T-helper 1 cell (primary cell): ENCODE measurements at places on chromosomes 5 and 9.

DNA sequence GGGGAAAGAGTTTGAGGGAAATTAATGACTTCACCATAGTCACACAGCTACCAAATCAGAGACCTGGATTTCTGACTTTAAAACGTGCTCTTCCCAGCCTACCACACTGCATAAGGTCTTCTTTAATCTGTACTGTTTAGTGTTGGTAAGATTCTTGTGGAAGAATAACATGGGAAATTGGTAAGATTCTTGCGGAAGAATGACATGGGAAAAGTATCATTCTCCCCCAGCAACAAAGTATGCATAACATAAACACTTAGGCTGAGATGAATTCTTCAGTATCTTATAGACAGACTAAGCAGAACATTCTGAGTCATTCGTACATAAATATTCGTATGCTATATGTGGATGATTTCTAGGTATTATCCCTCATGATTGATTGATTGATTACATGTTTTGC is 170.4 kb downstream of the FOCAD start:
- DNase-seq, result no peak

GRCh38 chr9:36772449-36773403 is 200.0 kb downstream of the MELK start:
- no peak for DNase-seq

GRCh38 chr9:122807271-122807900 is 7.5 kb downstream of the OR1K1 start:
- DNase-seq, result no peak

- DNase-seq, result no peak
Measured at GRCh38 chr9:133377721-133378216, 1.6 kb downstream of the STKLD1 start.

GRCh38 chr9:19533373-19533772 is 124.6 kb downstream of the ACER2 start:
- DNase-seq, result no peak

DNA sequence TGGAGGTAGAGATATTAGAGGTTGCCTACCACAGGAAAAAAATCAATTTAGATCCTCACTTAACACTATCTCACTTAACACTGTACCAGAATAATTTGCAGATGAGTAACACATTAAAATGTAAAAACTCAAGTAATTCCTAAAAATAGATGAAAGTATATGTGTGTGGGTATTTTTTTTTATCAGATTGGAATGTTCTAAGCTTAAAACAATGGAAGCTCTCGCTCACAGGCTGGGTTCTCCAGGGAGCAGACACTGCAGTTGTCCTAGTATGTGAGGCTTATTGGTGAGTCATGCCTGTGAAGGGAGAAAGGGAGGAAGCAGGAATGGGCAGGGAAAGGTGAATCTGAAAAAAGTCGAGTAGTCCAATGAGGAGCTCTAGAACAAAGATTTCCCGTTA is 181.3 kb upstream of the ZNF608 start:
- no peak for DNase-seq

- no peak for DNase-seq
Measured at GRCh38 chr5:147874910-147875367, 3.6 kb upstream of the SCGB3A2 start.

DNA sequence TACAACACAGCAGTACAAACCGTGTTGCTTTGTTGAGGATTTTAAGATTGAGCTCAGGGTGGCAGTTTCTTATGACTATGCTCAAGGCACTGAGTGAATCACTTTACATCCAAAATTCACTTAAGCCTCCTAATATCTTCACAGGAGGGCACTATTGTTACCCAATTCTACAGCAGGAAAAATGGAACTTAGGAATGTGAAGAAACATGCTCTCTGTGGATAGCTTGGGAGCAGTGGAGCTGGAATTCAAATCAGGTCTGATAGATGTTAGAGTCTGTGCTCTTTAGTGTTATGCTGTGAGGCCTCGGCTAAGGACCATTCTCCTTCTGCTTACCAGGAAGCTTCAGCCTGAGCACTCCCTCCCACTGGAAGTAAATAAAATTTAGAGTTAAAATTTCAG is 18.7 kb upstream of the HMHB1 start:
- no peak for DNase-seq

- DNase-seq, result no peak
Measured at GRCh38 chr5:1228120-1228519, 2.9 kb downstream of the SLC6A18 start.

- no peak for DNase-seq
Measured at GRCh38 chr9:101311758-101312420, 72.9 kb downstream of the BAAT start.

DNA sequence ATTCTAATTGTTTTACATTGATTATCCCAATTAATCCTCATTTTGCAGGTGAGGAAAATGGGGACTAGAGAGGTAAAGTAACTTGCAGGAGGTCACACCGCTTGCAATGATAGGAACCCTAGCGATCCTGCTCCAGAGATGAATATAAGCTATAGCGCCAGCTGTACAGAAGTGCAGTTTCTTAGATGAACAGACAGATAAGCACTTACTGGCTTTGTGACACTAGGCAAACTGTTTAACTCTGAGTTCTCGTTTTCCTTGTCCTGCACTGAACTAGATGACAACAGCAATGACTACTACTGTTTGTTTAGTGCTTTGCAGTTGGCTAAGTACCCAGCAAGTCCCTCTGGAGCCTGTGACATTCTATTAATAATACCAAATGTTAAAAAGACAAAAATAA is 11.1 kb downstream of the LHX6 start:
- no peak for DNase-seq

- no peak for DNase-seq
Measured at GRCh38 chr5:6716629-6717149, 3.5 kb downstream of the TENT4A start.

DNA sequence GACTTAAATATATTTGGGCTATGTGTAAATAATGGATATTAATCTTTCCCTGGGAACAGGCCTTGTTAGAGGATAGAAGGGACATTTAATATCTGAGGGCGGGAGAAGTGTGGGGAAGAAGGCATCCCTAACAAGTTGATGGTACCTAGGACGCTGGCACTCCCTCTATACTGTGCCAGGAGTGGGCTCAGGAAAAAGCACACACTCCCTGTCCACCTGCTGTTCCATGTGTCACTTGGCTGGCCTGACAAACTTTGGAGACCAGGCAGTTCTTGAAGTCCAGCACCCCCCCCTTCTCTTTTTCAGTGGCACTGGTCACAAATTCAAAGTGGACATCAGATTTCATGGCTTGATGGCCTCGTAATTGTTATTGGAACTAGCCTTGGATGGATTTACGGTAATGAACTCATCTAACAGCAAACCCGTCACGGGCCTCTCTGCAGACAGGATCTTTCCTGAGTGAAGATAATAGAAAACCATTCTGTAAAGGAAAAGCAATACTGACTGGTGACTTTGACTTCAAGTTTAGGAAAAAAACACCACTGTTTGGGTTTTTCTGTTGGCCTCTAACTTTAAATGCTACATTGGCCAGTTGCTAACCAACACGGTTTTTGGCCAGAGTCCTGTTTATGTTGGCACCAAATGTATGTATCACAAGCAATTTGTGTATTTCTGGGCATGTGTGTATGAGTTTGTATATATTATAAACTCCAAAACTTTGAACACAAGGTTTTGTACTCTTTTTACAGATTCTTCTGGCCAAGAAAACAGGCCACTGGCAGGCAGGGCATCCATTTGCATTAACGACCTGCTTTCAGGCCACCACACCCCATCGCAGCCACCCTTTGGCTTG is 552.6 kb downstream of the CCDC171 start:
- no peak for DNase-seq

- no peak for DNase-seq
Measured at GRCh38 chr5:38529955-38530646, 26.3 kb downstream of the LIFR start.

GRCh38 chr5:116663081-116663480 is 88.5 kb upstream of the SEMA6A start:
- DNase-seq, result no peak

- no peak for DNase-seq
Measured at GRCh38 chr5:167908606-167909005, 382.8 kb upstream of the WWC1 start.

DNA sequence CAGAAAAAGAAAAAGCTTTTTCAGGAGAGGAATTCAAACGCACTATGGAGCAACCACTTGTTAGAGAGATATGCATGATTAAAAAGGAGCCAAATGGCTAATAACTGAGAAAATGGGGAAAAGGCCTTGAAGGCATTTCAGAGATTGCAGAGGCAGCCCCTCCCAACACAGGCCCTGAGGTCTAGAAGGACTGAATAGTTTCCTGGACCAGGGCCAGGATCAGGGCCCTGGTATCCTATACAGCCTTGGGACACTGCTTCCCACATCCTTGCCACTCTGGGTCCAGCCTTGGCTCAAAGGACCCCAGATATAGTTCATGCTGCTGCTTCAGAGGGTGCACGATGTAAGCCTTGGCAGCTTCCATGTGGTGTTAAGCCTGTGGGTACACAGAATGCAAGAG is 20.7 kb upstream of the FEM1C start:
- no peak for DNase-seq

GRCh38 chr9:127104581-127105311 is 17.7 kb downstream of the ANGPTL2 start:
- no peak for DNase-seq

DNA sequence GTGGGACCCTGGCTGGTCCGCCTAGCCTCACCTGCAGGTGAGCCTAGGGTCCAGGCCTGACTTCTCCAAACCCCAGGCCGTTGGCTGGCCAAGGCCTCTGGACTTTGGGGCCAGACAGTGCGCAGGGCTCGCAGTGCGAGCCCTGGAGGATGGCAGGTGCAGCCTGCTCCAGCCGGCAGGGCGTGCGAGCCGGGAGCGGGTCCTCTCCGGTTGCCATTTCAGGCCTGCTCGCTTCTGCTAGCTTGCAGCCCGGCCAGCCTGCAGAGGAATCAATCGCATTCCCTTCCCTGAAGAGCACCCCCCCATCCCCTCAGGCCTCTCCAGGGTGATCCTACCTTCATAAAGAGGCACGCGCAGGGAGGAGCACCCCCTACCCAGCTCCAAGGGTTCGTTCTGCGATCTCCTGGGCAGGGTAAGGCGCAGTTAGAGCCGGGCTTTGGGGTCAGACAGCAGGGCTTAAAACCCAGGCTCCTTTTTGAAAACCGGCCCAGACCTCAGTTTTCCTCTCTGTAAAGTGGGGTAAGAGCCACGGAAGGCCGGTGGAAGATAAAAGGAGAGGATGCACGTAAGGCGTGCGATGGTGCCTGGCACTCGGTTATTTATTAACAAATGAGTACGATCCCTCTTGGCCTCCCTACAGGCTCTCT is 6.2 kb downstream of the BARHL1 start:
- no peak for DNase-seq

DNA sequence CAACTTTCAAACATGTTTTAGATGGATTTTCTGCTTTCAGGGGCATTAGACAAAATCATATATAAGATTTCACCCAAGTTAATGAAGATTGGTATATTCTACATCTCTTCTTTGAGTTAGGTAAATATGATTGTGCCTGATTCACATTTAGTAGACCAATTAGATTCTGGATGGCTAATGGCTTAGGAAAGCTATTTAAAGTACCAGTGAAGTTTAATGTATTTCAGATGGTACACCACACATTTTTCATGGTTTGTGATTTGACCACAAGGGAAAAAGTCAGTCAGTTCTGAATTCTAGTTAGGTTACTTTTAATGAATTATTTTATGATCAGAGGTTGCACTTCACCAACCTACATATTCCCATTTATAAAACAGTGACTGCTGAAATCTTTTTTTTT is 409.7 kb downstream of the ADGRV1 start:
- DNase-seq, result no peak

DNA sequence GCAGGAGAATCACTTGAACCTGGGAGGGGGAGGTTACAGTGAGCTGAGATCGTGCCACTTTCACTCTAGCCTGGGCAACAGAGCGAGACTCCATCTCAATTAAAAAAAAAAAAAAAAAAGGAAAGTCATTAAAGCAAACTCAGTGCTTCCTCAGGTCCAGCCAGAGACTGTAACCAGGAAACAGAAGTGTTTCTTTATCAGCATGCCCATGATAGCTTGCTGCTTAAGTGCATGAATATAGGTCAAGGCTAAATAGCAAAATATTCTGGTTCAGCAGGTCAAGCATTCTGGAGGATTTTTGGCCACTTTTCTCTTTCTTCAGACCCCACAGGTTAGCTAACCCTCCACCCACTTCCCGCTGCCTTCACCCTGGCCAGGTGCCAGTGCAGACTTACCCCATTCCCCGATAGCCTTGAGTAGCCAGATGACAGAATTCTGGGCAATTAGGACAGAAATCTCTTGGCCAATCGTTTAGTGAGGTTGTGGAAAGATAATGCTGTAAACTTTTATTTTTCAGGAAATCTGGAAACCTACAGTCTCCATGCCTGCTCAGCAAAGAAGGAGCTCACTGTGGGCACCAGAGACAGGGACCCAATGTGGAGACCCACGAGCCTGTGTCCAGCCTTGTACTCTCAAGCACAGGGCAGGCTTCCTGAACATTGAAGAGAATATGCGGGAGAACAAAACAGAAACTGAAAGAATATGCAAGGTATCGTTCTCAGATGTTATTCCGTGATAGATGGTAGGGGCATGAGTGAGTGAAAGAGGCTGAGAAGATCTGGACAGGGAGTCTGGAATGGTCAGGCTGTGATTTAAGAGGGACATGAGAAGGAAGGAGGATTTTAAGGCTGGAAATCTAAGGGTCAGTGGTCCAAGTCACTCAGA is 4.2 kb upstream of the UGT3A2 start:
- no peak for DNase-seq

DNA sequence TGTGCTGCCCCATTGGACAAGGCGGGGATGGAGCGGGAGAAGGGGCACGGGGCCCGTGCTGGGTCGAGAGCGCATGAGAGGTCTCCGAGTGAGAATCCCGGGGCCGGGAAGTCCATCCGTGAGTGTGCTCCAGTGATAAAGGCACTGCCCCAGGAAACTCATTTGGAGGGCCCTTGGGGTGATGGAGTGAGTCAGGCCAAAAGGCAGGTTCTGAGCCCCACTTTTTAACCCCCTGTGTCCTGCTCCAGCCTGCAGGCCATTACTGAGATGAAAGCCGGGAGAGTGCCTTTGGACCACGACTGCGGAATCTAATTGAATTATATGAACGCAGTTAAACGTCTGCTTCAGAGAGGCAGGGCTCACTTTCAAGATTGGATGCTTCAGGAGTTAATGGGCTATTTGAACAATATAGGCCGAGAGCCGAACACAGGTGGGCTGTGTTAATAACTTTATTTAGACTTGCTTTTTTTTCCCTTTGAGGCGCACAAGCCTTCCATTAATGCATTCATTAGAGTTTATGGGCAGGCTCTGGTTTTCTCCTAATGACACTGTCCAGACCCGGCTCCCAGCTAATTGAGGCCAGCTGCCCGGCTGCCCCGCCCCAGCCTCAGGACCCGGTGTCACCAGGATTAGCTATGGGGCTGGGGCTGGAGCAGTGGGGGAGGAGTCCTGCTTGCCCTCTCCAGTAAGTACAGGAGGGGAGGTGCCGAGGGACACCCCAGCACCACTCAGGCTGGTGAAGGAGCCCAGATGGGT is 79.1 kb upstream of the LMX1B start:
- DNase-seq, result no peak

DNA sequence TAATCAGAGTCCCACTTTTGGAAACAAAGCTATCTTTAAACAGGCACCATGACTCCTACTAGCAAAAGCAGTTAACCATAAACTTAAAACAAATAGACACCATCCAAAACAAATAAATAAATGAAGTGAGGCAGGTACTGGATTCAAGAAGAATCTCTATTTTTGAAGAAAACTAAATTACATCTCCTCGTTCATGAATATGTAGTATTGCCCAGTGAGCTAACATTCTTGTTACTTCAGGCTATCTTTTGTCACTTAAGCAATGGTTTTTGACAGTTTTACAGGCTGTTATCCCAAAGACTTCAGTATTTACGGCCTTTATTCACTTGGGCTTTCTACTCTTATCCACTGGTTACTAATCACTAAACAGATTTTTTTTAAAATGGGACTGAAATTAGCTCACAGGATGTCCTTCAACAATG is 242.5 kb downstream of the MLLT3 start:
- no peak for DNase-seq

- no peak for DNase-seq
Measured at GRCh38 chr9:132039284-132039683, 40.4 kb downstream of the MED27 start.
